ENCODE measurements at places on chromosomes 3 and 15.

DNA sequence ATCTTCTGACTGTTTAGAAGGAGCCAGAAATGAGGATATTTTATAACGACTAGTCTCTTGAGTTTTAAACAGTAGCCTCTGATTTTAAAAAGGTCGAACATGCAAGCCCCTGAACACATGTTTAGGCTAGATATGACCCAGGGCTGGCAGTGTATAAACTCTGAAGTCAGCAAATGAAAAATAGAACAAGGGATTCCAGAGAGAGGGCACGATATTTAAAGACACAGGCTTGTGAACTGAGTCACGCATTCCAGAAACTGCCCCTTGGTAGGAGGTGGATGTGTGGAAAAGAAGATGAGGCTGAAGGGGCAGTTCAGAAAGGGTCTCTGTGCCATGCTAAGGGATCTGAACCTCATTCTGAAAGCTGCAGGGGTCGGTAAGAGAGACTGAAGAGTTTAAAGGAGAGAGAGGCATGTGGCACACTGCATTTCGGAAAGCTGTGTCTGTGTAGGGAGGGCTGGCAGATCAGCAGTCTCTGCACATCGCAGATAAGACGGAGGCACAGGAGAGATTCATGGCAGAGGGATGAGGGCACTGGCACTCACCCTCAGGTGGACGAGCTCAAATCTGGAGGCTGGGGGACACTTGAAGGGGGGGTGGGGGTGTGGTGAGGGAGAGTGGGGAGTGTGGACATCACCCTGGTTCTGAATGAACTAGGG is 22.1 kb downstream of the ST8SIA2 start:
- DNase-seq: no peak

- no peak for DNase-seq
Measured at GRCh38 chr3:194373028-194373427, 3.5 kb upstream of the LRRC15 start.

DNA sequence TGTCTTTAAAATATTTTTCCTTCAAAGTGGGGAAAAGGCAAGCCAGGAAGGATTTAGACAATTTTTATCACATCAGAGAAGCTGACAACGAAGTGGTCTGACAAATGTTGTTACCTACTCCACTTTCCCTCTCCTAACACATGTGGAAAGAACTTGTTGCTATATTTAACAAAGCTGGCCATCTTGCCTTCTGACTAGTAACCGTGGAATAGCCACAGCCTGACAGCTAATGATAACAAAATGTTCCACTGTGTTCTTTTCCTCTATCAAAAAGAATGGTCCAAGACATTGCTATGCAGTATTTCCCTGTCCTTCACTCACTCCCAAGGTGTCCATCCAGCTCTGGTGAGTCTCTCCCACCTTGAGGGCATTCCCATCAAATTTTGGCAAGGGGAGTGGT is 481.4 kb upstream of the THBS1 start:
- no peak for DNase-seq

DNA sequence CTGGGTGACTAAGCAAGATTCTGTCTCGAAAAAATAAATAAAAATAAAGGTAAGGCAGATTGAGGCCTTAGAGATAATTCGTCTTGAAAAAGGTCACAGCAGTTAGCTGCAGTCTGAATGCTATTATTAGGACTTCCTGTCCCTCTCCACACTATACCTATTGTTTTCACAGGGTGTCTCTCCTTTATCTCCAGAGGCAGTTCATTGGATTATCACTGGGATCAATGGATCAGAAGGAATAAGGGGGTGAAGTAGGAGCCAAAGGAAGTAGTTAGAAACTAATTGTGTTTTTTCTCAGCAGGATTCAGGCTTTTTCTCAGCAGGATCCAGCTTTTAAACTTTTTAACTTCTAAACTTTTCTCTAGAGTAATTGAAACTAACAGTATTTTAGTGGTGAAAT is 326.9 kb downstream of the IL5RA start:
- DNase-seq: no peak

DNA sequence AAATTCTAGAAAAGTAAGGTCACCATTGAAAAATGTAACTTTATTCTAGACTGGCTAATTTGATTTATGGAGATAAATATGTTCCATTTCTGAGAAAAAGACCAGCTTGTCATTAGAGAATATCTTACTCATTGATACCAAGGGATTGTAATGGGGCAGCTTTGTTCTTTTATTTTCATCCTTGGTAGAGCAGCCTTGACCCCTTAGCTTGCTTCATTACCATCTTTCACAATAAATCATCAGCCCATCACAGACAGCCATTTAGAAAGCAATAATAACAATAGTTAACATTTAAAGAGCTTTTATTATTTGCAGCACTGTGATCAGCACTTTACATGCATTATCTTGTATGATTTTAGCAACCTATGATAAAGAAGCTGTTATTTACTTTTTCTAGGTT is 253.6 kb downstream of the C3orf38 start:
- DNase-seq: no peak

- no peak for DNase-seq
Measured at GRCh38 chr3:138718849-138719248, 110.3 kb downstream of the FAIM start.

DNA sequence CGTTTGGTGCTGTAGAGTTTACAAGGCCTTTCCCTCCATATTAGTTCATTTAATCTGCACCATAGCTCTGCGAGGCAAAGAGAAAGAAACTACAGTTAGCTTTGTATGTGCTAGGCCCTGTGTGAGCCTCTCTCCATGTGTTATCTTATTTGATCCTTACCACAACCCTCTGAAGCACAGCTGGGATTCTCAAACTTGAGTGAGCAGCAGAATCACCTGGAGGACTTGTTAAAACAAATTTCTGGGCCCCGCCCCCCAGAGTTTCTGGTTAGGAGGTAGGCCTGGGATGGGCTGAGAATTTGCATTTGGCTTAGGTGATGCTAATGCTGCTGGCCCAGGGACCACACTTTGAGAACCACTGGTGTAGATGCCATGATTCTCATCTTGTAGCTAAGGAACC is 12.3 kb downstream of the CA12 start:
- peak; percentile 91 for DNase-seq

- peak; percentile 12 for DNase-seq
Measured at GRCh38 chr3:128392818-128393544, 73.7 kb downstream of the DNAJB8 start.

DNA sequence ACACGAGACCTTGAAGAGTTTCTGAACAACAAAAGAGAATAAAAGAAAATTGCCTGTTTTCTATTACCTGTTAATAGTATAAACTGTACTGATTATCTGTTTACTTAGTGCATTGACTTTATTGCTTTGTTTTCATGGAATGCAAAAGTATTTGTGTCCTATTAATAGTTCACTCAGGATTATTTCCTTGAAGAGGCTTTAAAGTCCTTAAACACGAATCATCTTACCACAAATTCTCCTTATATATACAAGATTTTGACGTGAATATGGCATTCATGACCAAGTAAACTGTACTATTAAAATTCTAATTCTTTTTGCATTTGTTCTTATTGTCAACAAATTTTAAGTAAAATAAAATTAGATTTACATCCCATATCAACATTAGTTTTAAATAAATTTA is 513.0 kb downstream of the NTRK3 start:
- no peak for DNase-seq

DNA sequence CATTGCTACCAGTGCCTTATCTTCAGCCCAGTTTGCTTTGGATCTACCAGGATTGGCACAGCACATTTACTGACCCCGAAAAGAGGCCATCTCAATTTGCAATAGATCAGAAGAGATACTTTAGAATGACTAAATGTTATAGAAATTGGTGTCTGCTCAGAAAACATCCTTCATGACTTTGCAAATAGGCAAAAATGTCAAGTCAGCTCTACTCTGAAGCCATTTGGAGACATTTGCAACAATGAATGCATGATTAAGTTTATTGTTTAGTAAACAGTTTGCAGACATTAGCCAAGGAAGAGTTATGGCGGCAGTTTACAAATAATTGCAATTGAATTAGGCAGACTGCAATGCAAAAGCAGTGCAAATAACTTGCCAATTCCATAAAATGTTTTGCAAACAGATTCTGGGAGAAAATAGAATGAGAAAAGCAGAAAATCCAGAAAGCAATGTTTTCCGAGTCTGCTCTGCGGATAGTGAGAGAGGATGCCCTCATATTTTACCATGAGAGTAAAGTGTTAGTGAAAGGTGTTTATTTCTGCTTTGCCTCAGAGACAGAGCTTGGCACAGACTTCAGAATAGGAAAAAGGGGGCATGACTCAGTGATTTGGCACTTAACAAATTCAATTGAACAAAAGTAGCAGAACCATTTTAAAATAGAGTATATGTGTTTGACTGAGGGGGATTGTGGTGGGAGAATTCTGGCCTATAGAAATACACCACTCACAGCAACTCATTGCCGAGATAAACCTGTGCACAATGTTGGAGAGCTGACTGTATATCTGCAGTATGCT is 334.9 kb upstream of the NR2F2 start:
- DNase-seq: no peak

- DNase-seq: no peak
Measured at GRCh38 chr3:38579551-38580449, 69.7 kb downstream of the SCN5A start.

GRCh38 chr3:10725067-10725466 is 91.0 kb upstream of the SLC6A11 start:
- no peak for DNase-seq
